Lung (tissue), 17 donors: ENCODE measurements at places on chromosomes 16 and 17. TPM values are rescaled to one million over a fixed set of nuclear protein-coding genes. Genes with fewer than 3 reads are reported as not detected.

DNA sequence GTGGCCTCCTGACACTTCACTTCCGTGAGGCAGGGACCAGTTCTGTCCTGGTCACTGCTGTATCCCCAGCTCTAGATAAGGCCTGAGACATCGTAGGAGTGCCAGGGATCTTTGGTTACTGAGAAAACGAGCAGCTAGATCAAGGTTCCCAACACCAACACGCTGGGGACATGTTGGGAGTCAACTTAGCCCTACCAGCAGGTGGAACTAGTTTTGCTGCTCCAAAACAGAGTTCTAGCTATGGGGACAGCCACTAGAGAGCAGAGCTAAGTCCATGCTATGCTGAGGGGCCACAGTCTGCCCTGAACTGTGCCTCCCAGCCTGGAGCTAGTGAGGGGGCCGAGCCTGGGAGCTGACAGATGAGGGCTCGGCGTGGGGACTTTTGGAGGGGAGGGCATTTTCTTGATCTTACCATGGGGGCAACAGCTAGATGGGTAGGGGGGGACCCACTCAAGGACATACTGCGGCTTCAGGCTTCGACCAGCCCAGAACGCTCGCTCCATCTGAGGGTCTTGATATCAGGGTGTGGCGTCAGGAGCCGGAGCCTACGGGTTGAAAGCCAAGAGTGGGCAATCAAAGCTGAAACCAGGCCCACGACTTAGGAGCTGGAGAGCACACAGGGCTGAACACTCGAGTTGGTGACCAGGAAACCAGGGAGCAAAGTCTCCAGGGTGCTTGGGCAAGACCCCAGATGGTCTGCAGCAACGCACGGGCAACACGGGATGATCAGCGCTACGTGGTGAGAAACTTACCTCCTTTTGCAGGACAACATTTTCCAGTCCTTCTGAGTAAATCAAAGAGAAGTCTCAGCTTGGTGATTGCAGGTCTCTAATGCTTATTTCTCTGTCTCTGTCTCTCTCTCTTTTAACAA, 13.4 kb downstream of the SNX20 start:
- DNase-seq: no peak

The ABR gene
- total RNA-seq: 187 TPM

The HMOX2 gene
- 37.6 TPM for total RNA-seq

- DNase-seq: no peak
Measured at GRCh38 chr17:17675925-17676534, 5.2 kb upstream of the RAI1 start.

- DNase-seq: no peak
Measured at GRCh38 chr16:58109330-58109729, 19.9 kb downstream of the CFAP20 start.

The TBC1D3C gene
- not detected for total RNA-seq

GRCh38 chr17:32385971-32386370, 36.0 kb downstream of the ZNF207 start:
- DNase-seq: no peak

- no peak for DNase-seq
Measured at GRCh38 chr16:16908077-16908476, 529.1 kb downstream of the NPIPA7 start.

The TM4SF5 gene
- not detected for total RNA-seq

The ABCC3 gene
- total RNA-seq: 46.4 TPM
